ENCODE measurements at places on chromosomes 5 and 9.

- DNase-seq: no peak
Observed at GRCh38 chr5:32794086-32794485, 83.0 kb downstream of the NPR3 start.

GRCh38 chr9:135210676-135211523, 123.4 kb downstream of the OLFM1 start:
- DNase-seq: no peak

DNA sequence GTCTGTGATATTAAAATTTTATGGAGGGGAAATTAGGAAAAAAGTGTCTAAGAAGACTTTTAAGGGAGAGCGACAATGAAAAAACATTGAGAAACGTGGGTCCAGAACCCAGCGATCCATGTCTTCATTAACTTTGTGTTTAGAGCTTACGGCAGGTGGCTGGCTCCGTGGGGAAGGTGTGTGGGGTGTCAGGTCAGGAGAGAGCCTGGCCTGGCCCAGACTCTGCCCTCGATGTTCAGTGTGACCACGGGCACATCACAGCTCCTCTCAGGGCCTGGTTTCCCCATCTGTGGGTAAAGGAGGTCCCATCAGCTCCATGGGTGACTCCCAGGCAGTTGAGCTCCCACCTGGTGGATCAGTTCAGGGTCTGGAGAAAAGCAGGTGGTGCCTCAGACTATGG, 22.1 kb downstream of the DAB2IP start:
- no peak for DNase-seq

DNA sequence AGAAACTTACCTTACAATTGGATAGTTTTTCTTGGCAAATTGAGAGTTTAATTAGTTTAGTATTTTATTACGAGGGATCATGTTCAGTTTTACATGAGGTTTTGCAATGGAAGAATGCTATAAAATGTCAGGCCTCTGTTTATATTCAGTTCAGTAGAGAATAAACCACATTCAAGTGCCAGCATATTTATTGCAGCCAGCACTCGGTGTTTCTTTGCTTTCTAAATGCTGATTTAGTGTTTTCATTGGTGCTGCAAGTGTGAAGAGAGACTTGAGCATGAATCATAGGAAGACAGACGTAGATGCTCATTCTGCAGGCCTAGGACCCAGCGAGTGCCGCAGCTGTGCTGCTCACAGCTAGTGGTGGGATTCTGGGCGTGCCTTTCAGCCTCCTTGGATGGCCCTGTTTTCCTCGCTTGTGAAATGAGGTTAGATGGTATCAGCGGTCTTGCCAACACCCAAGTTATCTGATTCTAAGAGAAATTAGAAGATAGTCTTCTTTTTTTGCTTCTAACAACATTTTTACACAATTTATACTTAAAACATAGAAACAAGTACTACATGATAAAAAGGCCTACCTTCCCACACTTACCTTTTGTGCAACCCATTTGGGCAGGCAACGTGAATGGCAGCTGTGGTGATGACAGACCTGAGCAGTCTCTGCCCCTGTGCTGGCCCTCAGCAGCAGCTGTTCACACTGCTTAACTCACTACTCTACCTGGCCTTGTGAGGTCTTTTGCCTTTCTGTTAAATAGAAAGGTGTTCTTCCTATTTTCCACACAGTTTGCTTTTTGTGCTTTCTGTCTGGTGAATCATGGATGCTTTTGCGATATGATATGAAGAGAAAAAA, 26.8 kb upstream of the TNFAIP8 start:
- DNase-seq: peak; percentile 73

- no peak for DNase-seq
Observed at GRCh38 chr5:4532705-4533080, 607.4 kb upstream of the ADAMTS16 start.

DNA sequence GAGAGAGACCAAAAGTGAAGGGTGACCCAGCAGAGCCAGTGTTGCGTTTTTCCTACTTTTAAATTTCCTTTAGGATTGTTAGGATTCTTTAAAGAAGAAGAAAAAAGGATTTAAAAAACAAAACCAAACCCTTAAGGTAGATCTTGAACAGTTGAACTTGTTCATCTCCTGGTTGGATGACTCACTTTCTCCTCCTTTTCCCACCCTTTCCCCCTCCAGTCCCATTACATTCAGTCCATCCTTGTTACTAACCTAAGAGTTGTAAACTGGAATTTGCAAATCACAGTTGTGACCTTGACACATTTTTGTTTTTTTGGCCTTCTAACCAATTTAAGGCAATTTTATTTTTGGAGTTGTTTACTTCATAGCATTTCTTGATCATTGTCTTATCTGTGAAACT, 289.2 kb downstream of the ARHGAP26 start:
- DNase-seq: no peak

DNA sequence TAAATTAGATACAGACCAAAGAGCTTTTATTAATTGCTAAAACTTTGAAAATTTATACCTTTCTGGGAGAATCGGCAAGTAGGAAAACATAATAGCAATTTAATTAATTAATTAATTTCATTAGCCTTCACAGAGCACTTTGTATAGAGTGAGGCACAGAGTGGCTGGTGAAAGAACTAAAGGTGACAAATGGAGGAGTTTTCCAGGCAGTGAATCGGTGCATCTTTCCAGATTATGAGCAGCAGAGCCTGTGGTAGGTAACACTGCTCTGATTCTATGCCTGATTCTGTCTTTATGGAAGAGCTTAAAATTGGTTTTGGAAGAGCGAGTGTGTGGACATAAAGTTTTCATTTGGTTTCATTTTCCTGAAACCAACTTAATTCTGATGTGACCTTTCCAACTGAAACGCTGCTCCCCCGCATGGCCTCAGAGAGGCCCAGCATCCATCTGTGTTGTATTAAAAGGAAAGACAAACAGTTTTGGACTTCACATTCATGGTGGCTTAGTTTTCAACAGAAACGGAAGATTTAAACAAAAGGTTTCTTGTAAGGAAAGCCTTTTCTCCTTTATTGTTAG, 188.9 kb upstream of the RPS23 start:
- peak; percentile 28 for DNase-seq

GRCh38 chr9:98147582-98147981, 28.6 kb upstream of the TRIM14 start:
- no peak for DNase-seq

DNA sequence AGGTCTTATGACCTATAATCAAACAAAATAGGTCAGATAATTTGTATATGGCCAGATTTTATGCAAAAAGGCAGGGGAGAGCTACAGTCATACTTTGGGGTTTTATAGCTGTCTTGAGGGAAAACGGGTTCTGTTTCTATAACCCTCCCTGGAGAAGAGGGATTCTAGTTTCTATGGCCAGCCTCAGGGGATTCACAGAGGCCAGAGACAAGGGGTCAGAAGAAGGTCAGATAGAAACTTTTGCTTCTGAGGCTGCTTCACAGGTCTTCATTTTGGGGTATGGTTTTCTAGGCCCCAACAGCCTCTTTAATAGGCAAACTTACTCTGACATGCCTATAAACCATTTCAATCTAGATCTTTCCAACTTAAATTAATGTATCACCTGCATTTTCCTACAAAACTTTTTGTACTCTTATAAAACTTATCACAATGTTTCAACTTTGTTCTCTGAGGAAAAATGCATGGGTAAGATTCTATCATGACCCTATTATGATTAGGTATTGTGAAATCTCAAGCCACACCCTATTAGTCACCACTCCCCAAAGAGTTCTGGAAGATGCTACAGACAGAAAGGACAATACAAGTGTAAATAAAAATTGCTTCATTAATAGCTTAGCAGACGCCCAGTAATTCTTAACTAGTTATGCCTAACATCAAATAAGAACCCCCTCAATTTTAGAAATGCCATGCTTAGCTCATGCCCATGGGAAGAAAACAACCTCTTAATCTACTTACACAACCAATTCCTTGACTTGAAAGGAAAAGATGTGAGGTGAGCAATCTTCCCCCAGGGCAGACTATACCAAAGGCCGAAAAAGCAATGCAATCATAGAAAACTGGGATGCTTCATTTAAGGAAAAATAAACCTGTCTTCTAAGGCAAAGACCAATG, 396.6 kb downstream of the TLR4 start:
- no peak for DNase-seq

DNA sequence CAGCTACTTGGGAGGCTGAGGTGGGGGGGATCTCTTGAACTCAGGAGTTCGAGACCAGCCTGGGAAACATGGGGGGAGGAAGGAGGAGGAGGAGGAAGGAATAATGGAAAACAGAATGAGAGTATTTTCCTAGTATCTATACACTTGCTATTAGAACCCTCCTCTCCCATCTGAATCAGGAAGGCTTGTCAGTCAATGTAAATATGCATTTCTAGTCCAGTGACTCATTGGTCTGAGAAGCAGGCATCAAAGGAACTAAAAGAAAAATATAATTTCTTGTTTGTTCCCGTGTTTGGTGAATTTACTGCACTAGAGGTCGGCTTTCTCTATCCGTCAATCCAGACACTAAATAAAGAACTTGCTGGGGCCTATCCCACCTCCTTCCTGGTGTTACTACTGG, 88.6 kb downstream of the AGTPBP1 start:
- DNase-seq: no peak

GRCh38 chr9:116087246-116087645, 66.3 kb upstream of the PAPPA start:
- peak; percentile 72 for DNase-seq

GRCh38 chr5:165393839-165394238, 1888.4 kb downstream of the MAT2B start:
- no peak for DNase-seq

DNA sequence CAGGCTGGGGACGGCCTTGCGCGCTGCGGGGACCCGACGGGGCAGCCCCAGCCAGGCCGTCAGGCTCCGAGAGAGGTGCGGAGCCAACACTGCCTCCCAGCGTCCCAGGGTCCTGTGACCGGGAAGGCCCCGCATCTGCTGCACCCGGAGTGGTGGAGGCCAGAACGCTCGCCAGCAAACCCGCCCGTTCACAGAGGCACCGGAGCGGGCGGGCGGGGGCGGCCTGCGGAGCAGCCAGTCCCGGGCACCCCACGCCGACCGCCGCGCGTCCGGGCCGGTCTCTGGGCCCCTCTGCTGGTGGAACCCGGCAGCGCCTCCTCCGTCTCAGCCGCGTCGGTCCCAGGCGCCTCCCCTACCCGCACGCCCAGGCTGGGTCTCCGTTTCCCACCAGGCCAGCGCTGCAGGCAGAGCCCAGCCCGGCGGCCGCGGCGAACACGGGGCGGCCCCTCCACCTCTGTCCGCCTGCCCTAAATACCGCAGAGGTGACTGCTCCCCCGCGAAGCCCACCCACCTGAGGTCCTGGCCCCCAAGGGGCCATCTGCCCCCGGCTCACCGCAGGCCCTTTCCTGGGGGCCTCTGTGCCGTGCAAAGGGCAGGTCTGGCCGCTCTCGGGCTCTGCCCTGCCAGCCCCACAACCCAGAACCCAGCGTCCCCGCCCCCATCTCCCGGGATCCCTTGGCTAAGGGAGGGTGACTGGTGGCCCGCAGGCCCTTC, 15.9 kb downstream of the EXD3 start:
- no peak for DNase-seq

GRCh38 chr5:107646418-107646817, 24.3 kb downstream of the EFNA5 start:
- no peak for DNase-seq

DNA sequence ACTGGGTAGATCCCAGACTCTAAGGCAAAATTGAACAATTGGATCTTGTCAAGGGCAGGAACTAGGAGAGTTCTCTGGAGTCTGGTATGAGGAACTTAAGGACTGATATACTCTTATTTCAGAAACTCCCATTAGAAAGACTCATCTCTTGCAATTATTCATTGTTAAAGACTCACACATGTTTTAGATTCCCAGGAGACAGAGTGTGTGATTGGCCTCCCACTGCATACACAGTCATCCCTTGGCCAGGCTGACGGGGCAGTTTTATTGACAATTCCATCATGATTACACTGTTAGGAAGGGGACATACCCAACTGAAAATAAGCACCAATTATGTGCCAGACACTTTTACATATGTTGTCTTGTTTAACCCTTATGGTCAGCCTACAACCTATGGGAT, 347.2 kb downstream of the DMAC1 start:
- peak; percentile 66 for DNase-seq

DNA sequence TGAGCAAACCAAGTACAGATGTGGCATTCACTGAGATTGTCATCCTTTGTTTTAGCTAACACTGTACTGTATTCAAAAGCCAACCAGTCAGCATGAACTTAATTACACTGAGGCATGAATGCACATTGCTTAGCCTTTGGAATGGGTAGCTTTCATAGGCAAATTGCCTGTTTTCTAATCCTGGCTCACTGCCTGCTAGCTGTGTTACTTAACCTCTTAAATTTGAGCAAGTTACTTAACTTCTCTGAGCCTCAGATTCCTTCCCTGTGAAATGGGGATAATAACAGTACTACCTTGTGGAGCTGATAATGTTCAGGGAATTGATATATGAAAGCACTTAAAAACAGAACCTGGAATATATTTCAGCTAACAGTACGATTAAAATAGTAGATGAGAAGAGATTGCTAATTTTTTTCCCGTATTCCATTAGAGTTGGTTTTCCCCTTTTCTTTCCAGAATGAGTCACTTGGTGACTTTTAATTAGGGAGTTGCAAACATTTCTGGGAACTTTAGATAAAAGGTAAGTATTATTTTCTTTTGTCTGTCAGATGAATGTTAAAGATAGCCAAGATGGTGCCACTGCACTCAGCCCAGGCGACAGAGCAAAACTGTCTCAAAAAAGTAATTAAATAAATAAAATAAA, 43.9 kb downstream of the ARRDC3 start:
- DNase-seq: no peak

- DNase-seq: no peak
Observed at GRCh38 chr9:34612788-34613390, 992 bp upstream of the RPP25L start.

- DNase-seq: no peak
Observed at GRCh38 chr5:74617202-74617601, 23.3 kb downstream of the ENC1 start.

DNA sequence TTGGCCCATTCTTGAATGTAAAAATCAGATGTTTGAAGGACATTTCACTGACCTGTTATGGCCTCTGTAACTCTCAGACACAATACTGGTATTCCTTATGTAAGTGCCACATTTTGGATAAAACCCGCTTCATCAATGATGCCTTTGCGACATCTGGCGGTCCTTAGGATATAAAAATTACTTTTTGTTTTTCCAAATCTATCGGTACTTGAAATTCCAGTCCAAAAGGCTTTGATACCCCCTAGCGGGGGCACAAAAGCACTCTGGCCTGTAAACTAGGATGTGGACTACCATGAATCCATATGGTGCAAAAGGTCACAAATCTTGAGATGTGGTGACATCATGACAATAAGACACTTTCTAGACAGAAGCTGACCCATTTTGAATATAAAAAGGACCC, 291.8 kb downstream of the KIAA0825 start:
- no peak for DNase-seq

- DNase-seq: peak; percentile 13
Observed at GRCh38 chr9:69535911-69536310, 136.3 kb downstream of the APBA1 start.

- DNase-seq: no peak
Observed at GRCh38 chr9:35816708-35817107, 1.9 kb upstream of the HINT2 start.

- no peak for DNase-seq
Observed at GRCh38 chr5:119396030-119396664, 40.3 kb downstream of the TNFAIP8 start.

- no peak for DNase-seq
Observed at GRCh38 chr5:98929710-98930298, 997 bp upstream of the CHD1 start.

Data from skeletal muscle cell (primary cell).